MG63 (cell line): ENCODE measurements at places on chromosomes 7 and 10. TPM values are rescaled to one million over a fixed set of nuclear protein-coding genes. Genes with fewer than 3 reads are reported as not detected.

Gene MCM10
- 16.3 and 27.8 TPM in 2 replicates for total RNA-seq

Gene TMEM140
- total RNA-seq: 0.40 TPM in 1 of 2 replicates, not detected in the other

Gene FGL2
- total RNA-seq: not detected in 2 replicates

Gene PLPP4
- total RNA-seq: 3.4 and 13.4 TPM in 2 replicates

Gene TMEM139
- not detected in 2 replicates for total RNA-seq

Gene ADAP1
- total RNA-seq: 7.6 and 9.6 TPM in 2 replicates

Gene UBE2D4
- 10.7 and 20.7 TPM in 2 replicates for total RNA-seq

Gene FAM237B
- not detected in 2 replicates for total RNA-seq

Gene SKAP2
- total RNA-seq: 10.6 and 12.2 TPM in 2 replicates

Gene GIMAP7
- not detected in 2 replicates for total RNA-seq

Gene ZNF438
- total RNA-seq: 0.30 and 3.7 TPM in 2 replicates

Gene PKD2L1
- not detected in 2 replicates for total RNA-seq

Gene SLF2
- 10.7 and 19.9 TPM in 2 replicates for total RNA-seq

Gene KEL
- total RNA-seq: not detected in 2 replicates

Gene ZNF853
- 23.6 and 27.1 TPM in 2 replicates for total RNA-seq

Gene ADARB2
- not detected in 2 replicates for total RNA-seq

Gene SMKR1
- total RNA-seq: 0.56 TPM in 1 of 2 replicates, not detected in the other

Gene PRSS37
- total RNA-seq: not detected in 2 replicates

Gene ZCWPW1
- 5.1 and 6.8 TPM in 2 replicates for total RNA-seq

Gene NXPH1
- total RNA-seq: not detected in 2 replicates

Gene CALY
- total RNA-seq: not detected in 2 replicates

Gene YKT6
- total RNA-seq: 121 and 140 TPM in 2 replicates

Gene ASL
- 18.4 and 31.4 TPM in 2 replicates for total RNA-seq

Gene TMEM270
- total RNA-seq: not detected in 2 replicates
